ENCODE measurements at places on chromosomes 2 and 18.

GRCh38 chr18:79849328-79850207 is 51.8 kb downstream of the KCNG2 start:
- DNase-seq = no peak

DNA sequence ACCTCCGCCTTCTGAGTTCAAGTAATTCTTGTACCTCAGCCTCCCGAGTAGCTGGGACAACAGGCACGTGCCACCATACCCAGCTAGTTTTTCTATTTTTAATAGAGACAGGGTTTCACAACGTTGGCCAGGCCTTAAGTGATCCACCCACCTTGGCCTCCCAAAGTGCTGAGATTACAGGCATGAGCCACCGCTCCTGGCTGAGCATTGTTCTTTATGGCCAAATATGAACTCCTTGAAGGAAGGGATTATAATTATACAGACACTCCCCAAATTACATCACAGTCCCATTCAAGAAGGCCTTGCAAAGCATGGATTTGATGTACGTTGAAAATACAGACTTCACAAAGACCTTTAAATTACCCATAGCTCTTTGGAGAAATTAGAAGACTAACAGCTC is 381.7 kb downstream of the TXNL1 start:
- no peak for DNase-seq

DNA sequence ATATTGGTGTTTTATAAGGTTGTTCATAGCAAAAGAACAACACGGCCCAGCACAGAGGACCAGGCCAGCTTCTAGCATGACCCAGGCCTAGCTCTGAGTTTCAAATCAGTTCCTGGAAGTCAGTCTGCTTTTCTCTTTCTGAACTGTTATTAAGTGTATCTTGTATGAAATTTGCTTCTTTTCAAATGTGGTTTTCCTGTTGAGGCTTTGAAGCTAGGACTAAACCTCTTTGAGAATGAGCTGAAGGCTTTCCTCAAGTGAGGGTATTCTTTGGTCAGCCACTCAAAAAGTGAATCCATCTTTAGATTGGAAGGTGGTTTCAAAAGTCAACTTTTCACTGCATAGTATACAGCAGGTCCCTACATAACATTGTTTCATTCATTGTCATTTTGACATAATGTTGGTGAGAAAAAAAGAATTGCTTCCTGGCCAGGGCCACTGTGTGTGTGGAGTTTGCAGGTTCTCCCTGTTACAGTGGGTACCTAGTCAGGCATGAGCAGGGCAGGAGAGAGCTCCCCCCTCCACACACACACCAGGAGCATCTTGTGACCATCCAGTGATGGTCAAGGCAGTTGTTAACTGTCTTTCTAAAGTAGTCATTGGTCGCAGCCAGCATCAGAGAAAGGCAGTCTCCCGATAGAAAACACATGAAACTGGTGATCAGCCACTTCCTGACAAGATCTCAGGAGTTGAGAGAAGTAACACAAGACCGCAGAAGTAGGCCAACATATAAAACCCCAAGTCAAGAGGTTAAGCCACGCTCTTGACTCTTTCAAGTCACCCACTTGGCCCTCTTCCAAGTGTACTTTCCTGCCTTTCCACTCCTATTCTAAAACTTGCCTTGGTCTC is 6.7 kb upstream of the ACAA2 start:
- DNase-seq = peak; percentile 80

DNA sequence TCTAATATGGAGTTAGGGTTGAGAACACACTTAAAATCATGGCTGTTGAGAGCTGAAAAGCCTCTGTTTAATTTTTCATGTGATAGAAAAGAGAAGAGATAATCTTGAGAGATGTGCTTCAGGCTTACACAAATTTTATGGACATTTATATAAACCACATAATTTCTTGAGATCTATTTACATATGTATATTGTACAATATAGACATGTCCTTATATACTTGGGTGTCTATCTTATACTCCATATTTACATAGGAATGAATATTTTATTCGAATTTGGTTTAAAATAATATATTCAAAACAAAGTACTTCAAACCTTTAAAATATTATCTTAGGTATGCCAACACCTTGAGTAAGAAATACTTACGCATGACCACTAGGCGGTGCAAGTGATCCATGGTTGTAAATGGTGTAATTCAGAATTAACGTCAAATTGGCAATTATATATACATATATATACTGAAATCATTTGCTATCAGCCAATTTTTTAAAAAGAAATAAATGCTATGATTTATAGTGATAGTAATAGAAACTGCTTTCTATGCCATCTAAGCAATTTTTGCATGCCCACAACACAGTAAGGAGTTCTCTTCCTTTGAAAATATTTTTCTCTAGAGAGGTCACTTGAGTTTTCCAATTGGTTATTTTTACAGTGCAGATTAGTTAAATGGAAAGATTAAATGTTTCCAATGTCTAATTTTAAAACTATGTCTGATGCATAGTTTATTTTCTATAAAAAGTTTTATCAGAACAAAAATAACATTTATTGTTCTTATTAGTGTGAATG is 37.6 kb upstream of the SPAG16 start:
- peak; percentile 39 for DNase-seq

- peak; percentile 75 for DNase-seq
Observed at GRCh38 chr2:201182650-201183364, at the start of gene CASP10. TSS of gene CASP10 (plus strand) at chr2:201183141. CDS start at chr2:201185778, 2,637 bp downstream.

GRCh38 chr18:35682281-35682867 is 100.8 kb downstream of the GALNT1 start:
- DNase-seq = no peak

DNA sequence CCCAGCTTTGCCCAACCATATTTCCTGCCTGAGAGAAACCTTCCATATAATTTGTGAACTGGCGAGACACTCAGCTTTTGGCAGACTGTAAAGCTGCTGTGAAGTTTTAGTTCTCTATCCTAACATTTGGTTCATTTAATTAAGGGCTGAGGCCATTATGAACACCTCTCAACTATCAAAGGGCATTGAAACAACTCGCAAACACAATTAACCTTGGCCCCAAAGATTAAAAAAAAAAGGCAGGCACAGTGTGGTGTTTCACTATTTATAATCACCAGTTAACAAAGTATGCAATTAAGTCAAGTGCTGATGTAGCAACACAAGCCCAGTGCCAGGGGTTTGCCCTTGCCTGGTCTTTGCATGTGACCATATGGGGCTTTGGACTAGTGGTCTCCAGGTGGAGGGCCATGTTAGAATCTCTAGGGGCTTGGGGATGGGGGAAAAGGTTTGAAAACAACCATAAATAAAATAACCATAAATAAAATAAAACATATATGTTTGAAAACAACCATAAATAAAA is 297.6 kb upstream of the SKOR2 start:
- DNase-seq = no peak

DNA sequence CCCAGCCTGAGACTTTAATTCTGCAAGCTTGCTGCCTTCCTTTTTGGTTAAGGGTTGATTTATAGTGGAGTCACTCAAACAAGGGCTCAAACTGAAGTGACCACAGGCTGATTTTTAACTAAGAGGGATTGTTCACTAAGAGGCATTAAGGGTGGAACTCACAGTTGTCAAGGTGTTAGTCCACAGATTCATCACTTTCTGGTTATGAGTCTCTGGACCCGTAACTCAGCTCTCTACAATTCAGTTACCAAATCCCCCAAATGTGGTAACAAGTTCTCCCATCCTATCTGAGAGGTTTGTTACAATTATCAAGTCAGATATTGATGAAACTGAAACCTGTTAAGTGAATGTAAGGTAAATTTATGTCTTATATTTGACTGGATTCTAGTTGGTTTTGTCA is 185.9 kb upstream of the KLHL14 start:
- no peak for DNase-seq

DNA sequence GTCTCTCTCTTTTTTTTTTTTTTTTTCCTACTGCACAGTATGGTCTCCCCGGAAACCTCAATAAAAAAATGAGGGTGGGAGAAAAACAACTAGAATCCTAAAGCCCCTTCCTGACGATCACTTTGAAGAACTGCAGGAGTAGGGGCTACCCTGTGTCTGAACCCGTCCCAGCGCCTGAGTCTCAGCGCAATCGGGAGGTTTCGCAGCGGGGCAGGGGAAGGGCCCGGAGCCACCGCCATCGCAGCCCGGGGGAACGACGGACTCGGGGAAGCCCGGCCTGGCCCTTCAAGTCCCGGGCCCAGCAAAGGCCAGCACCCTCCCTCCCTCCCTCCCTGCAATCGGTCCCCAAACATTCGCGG is 411 bp downstream of the NARS1 start:
- no peak for DNase-seq

DNA sequence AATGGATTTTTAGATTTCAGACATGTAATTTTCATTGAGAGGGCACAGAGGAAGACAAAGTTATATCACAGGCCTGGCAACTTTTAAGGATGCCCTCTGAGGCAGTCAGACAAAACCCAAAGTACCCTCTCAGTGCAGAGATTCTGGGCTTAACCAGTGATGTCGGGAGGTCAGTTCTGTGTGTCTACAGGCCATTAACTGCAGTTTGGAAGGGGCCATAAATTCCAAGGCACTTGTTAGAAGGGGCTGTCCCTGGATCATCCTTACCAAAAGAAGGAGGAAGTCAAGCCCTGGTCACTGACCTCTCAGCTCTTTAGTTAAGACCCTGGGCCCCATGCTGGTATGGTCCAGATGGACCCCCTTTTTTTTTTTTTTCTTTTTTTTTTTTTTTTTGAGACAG is 60.7 kb downstream of the LRRFIP1 start:
- no peak for DNase-seq

- no peak for DNase-seq
Observed at GRCh38 chr2:69087912-69088240, 74.9 kb downstream of the ANTXR1 start.

DNA sequence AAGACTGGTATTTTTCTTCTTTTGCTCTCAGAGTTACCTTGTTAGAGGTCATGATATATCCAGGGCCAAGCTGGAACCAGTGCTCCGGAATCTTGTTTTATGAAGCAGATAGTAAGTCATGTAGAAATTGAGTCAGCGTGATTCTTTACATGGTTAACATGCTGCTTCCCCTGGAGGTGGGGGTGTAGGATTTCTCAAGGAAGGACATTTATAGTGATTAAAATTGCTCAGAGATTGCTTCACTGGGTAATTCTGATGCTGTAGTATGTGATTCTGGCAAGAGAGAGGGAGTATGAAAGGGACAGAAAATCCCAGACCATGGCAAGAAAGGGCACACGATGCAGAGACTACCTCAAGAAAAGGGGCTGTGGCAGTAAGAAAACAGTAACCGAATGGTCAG is 8.0 kb upstream of the MYL1 start:
- DNase-seq = no peak

DNA sequence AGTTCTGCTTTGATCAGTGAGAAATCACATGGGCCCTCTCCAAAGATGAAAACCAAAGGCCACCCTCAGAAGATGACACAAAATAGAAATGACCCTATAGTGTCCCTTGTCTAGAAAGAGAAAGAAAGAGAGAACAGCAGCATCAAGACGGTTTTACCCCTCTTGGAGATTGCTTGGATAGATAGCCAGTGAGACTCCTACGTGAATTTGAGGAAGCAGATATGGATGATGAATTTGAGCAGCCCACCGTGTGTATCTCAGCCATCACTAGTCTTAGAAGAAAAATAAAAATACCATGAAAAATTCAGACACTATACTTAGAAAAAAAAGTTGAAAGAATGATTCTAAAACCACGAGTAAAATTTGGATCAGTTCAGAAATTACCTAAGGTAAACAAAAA is 329.1 kb upstream of the CNTNAP5 start:
- DNase-seq = no peak

DNA sequence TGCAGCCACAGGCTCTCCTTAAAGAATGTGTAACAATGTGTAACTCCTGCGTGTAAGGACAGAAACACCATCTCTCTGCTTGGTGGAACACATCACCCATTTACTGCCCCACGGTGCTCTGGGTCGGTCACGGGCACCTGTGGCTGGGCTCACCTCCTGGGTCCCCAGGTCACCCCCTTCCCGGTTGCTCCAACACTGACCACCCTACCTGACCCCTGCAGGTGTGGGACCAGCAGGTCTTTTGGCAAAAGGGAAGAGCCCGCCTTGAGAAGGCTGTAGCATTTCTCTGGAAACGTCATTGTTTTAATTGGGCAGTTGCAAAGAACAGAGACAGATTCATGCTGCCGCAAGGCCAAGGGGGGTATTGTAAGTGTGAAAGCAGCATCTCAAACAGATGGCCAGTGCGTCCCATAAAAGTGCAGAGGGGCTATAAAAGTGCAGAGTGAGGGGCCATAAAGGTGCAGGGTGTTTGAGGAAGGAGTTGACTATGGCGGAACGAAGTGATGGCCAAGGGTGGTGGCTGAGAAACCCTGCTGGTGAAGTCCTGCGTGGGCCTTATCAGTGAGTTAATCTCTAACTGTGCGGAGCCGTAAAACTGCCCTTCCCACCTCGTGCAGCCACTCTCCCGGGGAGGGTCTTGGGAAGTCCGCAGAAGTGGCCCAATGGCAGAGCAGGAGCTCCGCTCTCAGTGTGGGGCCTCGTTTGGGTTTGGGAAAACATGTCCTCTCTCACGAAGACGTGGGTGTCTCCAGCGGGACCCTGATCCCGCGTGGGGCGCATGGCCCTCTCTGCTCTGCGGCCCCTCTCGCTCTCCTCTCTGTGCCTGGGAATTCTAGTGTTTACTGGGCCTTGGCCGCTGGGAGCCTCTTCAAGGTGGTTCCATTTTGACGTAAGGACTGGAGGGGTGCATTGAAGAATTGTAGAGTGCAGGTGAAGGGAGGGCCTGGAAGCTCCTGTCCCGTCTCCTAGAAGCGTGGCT is 13.7 kb upstream of the NEU4 start:
- no peak for DNase-seq

Data from CD4-positive, alpha-beta memory T cell (primary cell).